ENCODE measurements at places on chromosomes 2 and 18. TPM values are rescaled to one million over a fixed set of nuclear protein-coding genes. Genes with fewer than 3 reads are reported as not detected.

GRCh38 chr2:69716555-69717120, 25.3 kb upstream of the ANXA4 start:
- no peak overlapping the region for H3K27ac ChIP-seq
- no peaks in the 10 kb centered on the region for H3K36me3 ChIP-seq
- H3K4me1 ChIP-seq = no peaks in the 10 kb centered on the region
- no peak overlapping the region for H3K4me3 ChIP-seq
- no peak for DNase-seq

- no peak overlapping the region for H3K4me3 ChIP-seq
- no peaks in the 10 kb centered on the region for H3K36me3 ChIP-seq
- no peak for DNase-seq
- no peaks in the 10 kb centered on the region for H3K27me3 ChIP-seq
These were observed 636.7 kb upstream of the ID2 start for GRCh38 chr2:8045081-8045614.

- no peaks in the 10 kb centered on the region for H3K27me3 ChIP-seq
- H3K27ac ChIP-seq = no peak overlapping the region
- H3K36me3 ChIP-seq = no peaks in the 10 kb centered on the region
- no peak overlapping the region for H3K4me3 ChIP-seq
These were observed 747.1 kb upstream of the ACVR2A start for GRCh38 chr2:147097747-147098146.

GRCh38 chr2:197297772-197298318, 12.7 kb downstream of the ANKRD44 start:
- no peak overlapping the region for H3K4me3 ChIP-seq
- no peaks in the 10 kb centered on the region for H3K4me1 ChIP-seq
- DNase-seq = no peak
- H3K27me3 ChIP-seq = no peaks in the 10 kb centered on the region

GRCh38 chr2:109269706-109270504, 140.9 kb downstream of the SH3RF3 start:
- no peak for DNase-seq
- peaks cover 3% of the 10 kb centered on the region for H3K4me1 ChIP-seq
- no peaks in the 10 kb centered on the region for H3K27me3 ChIP-seq

SLC11A1 gene
- 12.7 TPM for total RNA-seq

PRSS56 gene
- 0.87 TPM for total RNA-seq

IL36A gene
- not detected for total RNA-seq

SCYGR4 gene
- total RNA-seq = not detected

LOXHD1 gene
- 11.3 TPM for total RNA-seq
